ENCODE measurements at places on chromosomes 16 and 17.

DNA sequence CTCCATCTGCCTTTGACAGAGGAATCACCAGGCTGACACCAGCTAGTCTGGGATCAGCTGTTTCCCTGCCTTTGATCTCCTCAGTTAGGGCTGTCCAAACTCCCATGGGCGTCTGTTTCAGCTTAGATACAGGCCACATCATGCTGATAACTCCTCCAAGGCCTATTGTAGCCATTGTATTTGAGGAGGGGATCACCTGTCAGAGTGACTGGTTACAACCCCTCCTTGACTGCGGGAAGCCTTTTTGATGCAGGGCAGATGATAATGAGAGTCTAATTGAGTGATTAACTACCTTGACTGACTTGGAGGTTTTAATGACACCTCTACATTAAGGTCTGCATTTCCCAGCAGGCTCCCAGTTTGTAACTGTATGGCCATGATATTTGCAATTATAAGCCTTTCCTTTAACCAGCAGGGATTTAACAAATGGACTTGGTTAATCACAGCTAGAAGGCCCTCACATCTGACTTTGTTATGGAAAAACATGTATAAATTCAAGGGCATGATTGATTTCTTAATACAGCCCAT, 863.5 kb downstream of the KCNJ2 start:
- DNase-seq: no peak

GRCh38 chr16:67161595-67162058, 1.9 kb downstream of the FBXL8 start:
- DNase-seq: no peak

GRCh38 chr16:85615014-85615851, 2.1 kb downstream of the GSE1 start:
- DNase-seq: no peak

DNA sequence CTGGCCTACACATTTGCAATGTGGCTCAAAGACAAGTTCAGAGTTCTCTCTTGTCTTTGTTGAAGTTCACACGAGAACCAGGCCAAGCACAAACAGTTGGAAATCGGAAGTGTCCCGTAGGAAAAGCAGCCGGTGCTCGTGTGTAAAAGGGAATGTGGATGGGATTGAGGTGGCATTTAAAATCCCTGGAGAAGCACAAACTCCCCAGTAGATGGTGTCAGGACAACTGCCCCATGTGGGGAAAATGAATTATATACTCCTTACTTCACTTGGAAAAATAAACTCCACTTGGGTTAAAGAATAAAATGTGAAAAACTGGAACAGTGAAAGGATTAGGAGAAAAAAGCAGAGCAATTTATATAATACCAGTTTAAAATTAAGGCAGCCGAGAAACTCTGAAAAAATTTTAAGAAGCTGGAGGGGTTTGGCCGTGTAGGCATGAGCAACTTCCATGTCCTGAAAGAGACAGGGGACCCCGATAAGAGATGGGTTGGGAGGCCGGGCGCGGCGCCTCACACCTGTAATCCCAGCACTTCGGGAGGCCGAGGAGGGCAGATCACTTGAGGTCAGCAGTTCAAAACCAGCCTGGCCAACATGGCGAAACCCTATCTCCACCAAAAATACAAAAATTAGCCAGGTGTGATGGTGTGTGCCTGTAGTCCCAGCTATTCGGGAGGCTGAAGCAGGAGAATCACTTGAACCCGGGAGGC, 28.1 kb downstream of the CBFA2T3 start:
- DNase-seq: no peak

GRCh38 chr16:73916829-73917594, 379.6 kb upstream of the PSMD7 start:
- DNase-seq: no peak

- no peak for DNase-seq
Observed at GRCh38 chr16:54938212-54939028, 7.8 kb downstream of the IRX5 start.

DNA sequence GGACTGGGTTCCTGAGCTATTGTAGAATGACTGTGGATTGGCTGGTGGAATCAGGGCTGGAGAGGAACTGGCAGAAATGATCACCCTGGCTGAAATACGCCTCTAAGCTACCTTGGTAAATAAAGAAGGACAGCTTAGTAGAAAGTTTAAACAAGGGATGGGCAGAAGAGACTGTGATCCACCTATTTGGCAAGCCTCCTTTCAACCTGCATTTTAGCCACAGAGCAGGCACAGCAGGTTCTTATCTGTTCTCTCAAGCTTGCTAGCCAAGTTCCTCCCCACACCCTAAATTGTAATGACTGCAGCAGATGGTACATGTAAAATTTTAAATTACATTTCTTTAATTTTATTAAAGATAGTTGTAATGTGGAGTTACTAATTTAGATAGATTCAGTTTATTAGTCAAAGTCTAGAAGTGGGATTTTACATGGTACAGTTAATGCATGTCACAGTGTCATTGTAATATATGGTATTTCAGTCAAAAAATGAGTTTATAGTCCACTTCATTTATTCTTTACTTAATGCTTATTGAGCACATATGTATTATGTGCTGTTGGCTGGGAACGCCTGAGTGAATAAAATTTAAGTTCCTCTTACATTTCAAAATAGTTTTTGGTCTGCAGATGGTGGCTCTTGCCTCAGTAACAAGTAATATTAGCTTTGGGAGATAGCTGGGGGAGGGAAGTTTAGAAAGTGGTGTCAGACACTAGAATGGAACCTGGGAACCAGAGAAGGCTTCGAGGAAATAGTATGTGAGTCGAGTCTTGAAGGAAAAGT, 11.2 kb downstream of the EPN2 start:
- no peak for DNase-seq

DNA sequence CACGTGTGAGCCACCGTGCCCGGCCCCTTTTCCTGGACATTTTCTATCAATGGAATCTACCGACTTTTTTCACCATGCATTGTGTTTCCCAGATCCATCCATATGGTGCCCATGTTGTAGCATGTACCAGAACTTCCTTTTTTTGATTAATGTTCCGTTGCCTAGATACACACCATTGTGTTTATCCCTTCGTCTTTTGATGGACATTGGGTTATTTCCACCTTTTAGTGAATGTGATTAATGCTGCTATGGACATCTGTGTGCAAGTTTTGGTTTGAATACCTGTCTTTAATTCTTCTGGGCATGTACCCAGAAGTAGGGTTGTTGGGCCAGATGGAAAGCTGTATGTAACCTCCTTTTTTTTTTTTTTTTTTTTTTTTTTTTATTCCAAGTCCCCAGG, 79.8 kb downstream of the NT5M start:
- no peak for DNase-seq

DNA sequence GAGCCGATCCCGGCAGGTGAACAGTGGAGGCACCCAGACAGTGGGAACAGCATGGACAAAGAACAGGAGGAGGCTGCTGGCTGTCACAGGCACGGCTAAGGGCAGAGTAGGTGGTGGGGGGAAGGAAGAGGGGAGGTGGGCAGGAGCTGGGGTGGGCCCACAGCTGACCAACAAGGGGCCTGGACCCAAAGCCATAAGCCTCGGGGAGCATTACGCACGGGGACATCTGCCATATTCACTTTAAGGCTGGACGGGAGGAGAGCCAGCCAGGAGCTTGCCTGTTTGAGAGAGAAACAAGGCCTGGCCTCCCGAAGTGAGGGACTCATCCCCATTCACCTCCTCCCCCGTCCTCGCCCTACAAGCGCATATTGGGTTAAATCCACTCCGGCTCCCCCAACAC, 19.6 kb upstream of the HAP1 start:
- no peak for DNase-seq

GRCh38 chr17:16061631-16062030, 62.0 kb downstream of the TTC19 start:
- no peak for DNase-seq

DNA sequence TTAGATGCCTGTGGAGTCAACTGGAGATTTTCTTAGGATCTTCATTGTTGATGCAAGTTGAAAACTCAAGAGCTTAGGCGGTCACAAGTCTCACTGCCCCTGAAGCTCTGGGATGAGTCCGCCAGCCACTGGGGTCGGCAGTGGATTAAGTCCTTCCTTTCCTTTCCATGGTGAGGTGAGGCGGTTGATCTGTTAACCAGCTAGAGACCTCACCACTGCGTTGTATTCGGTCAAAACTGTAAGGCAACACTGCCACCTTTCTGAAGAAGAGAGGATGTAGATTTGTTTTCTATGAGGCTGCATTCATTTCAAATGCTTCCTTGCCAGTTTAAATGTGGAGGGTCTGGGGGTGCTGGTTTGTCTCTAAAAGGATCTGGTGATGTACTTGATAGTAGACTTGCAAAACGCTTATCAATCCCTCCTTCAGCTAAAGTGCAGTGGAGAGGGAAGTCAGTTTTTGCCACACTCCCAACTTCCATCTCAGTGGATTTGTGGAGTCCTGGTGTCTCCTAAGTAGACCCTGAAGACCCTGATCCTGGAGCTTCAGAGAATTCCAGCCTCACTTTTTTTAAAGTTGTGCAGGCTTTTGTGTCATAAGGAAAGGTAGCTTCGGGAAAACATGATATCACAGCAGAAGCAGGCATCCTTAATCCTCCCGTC, 1.7 kb downstream of the MYOCD start:
- DNase-seq: peak; percentile 64

DNA sequence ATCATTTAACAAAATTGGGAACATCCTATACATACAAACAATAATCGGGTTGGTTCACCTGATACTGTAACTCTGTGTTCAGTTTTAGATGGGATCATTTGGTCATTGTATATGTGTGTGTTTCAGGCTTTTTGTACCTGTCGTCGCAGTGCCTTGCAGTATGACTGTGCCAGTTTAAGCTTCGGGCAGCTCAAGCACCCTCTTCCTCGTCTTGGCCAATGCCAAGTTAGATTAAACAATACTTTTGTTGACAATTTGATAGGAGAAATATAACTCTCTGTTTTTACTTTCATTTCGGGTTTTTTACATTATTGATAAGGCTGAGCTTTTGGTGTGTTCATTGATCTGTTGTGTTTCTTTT, 37.0 kb upstream of the ARHGAP17 start:
- DNase-seq: no peak

DNA sequence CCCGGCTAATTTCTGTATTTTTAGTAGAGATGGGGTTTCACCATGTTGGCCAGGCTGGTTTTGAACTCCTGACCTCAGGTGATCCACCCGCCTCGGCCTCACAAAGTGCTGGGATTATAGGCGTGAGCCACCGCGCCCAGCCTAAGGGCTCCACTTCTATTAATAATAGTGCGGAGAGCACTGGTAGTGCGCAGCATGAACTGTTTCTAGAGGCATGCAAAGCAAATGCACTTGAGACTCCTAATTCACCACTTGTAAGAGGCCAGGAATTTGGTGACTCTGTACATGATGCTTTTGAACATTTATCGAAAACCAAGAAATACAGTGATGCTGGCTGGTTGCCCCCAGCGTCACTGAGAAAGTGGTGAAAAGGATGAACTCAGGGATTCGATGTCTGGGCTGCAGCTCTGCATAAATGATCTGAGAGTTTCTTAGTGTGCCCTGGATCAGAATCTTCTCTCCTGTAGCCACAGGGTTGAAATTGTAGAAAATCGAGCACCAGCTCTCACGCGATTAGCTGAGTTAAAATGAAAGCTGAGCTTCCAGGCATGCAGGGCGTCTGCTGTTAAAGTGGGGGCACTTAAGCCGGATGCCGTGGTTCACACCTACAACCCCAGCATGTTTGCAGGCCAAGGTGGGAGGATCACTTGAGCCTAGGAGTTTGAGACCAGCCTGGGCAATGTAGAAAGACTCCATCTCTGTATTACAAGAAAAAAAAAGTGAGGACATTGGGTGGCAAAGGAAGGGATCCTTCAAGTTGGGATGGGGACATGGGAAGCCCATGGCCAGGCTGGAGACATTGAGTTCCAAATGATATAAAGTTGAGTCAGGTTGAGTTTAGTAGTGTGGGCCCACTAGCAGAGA, 4.8 kb downstream of the RNF213 start:
- peak; percentile 75 for DNase-seq

- no peak for DNase-seq
Observed at GRCh38 chr16:85079785-85080570, 32.3 kb downstream of the CIBAR2 start.

- DNase-seq: no peak
Observed at GRCh38 chr17:7982173-7982572, 20.2 kb upstream of the GUCY2D start.

DNA sequence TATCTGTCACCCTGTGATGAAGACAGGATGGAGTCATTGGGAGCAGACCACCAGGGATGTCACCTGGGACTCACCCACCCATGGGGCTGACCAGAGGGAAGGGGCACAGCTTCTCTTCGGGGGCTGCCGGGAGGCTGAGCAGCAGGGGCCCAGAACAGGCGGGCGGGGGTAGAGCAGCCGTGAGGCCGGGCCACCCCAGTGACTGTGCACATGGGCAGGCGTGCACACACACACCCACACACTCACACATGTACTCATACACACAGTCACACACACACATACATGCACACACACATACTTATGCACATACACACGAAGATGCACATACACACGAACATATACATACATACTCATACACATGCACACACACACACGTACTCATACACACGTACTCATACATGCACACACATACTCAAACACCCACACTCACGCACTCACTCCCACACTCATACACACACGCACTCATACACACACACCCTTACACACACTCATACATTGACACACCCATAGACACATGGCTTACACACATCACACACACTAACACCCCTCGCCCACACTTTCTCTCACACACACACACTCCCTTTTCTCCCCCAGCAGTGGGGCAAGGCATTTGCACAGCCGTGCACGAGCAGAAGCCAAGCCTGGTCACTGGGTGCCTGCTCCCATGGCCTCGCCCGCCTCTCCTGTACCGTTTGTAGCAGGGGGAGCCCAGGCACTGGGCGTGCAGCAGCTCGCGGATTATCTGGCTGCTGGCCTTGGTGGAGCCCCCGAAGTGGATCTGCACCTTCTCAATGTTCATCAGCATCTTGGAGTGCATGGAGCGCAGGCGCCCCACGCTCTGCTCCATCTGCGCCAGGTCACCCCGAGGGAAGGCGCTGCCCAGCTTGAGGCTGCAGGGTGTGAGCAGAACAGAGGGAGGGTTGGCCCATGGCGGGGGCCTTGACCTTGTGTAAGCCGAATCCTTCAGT, 12.4 kb downstream of the UBALD2 start:
- no peak for DNase-seq

DNA sequence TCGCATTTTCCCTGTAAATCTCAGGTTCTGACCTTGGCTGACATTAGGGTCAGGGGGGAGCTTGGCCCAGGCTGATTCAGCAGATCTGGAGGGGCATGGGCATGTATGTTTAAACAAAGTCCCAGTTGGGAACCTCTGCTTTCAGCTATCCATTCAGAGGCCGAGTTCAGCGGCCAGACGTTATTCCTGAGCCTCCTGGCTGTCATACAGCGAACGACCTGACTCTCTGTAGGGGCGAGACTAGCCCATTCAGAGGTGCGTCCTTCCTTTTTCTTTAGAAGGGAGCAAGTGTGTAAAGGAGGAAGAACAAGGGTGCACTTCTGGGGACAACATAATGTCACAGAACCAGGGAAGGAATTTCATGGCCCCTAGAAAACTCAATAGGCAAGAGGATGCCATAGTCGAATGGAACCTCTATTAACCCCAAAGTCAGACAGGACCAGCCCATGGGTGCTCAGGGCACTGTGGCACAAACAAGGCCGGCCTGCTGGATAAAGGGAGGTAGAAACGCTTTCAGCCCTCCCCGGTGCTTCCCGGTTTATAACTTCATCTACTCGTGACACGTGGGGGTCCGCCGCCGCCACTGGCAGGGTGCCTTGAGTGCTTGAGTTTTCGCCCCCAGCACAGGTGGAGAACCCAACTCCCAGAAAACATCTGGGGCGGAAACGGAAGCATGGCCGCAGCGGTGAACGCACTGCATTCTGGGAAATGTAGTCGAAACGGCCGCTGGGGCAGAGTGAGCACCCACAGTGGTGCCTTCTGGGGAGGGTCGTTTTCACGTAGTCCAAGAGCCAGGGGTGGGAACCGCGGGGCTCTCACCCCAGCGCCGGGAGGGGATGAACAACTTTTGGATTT, 33.2 kb upstream of the PLCG2 start:
- DNase-seq: peak; percentile 85

- DNase-seq: no peak
Observed at GRCh38 chr17:72578817-72579470, 458.1 kb downstream of the SOX9 start.

Measured in GM13976 (cell line).